Frontal cortex (tissue), 4 donors: ENCODE measurements at places on chromosomes 6 and 20. TPM values are rescaled to one million over a fixed set of nuclear protein-coding genes. Genes with fewer than 3 reads are reported as not detected.

- DNase-seq = peak; percentile 28
These were observed 37.4 kb upstream of the SLC9A8 start for GRCh38 chr20:49775229-49775693.

DNA sequence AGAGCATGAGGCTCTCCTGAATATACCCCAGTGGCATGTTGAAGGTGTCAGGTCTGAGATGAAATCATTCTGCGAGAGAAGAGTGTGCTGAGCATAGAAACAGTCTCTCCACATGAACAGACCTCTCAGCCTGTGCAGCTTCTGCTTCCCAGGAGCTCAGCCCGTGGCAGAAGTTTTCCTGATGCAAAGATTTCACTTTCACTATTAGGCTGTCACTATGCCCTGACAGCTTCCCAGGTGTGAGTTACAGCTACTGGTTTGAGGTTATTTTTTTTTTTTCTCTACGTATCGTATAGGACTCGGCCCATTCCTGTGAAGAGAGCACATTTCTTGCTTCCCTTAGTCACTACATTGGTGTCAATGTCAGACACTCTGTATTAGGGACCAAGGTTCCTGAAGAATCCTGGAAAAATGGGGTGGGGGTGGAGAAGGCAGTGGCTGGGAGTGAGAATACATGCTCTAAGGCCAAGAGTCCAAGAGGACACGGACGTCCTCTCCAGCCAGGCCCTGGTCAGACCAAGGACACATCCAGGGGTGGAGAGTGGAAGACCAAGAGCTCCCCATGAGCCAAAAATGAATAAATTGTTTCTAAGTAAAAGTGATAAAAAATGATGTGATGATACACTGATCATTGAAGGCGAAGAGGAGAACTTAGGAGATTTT is 121.2 kb upstream of the AKAP12 start:
- no peak for DNase-seq

DNA sequence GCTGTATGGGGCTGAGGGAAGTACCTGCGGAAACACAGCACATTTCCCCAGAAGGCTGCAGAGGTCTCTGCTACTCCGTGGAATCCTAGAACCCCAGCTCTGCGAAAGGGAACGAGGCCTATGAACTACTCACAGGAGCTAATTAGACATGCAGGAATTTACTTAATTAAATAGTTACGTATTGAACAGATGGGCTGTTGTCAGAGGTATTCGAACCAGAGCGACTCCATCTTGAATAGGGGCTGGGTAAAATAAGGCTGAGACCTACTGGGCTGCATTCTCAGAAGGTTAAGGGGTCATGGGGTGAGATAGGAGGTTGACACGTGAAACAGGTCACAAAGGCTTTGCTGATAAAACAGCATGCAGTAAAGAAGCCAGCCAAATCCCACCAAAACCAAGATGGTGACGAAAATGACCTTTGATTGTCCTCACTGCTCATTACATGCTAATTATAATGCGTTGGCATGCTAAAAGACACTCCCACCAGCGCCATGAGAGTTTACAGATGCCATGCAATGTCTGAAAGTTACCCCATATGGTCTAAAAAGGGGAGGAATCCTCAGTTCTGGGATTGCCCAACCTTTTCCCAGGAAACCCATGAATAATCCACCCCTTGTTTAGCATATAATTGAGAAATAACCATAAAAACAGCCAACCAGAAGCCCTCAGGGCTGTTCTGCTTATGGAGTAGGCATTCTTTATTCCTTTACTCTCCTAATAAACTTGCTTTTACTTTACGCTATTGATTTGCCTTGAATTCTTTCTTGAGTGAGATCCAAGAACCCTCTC is 14.7 kb upstream of the SSTR4 start:
- DNase-seq = no peak

- no peak for DNase-seq
These were observed 221.3 kb upstream of the SUPT3H start for GRCh38 chr6:45599053-45599452.

DNA sequence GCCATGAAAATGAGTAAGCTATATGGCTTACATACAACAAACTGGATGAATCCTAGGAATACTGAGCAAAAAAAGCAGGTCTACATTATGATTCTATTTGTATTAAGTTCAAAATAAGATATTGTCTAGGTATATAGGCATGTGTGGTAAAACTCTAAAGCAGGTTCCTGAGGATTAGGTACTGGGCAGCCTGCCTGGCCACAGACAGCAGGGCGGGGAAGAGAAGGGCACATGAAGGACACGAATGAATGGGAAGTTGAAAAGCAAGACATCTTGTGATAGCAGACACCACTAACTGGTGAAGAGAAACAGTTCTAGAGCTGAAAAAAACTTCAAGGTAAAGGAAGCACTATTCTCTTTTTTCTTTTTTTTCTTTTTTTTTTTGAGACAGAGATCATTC is 72.6 kb upstream of the SLC4A11 start:
- no peak for DNase-seq

GRCh38 chr6:17656092-17656491 is 50.6 kb downstream of the NUP153 start:
- DNase-seq = no peak

GRCh38 chr6:158285656-158286021 is 26.6 kb upstream of the TULP4 start:
- no peak for DNase-seq

GRCh38 chr6:5167501-5167900 is 82.4 kb downstream of the PPP1R3G start:
- DNase-seq = no peak

- no peak for DNase-seq
These were observed 573.3 kb upstream of the MAN1A1 start for GRCh38 chr6:119922814-119923213.

DNA sequence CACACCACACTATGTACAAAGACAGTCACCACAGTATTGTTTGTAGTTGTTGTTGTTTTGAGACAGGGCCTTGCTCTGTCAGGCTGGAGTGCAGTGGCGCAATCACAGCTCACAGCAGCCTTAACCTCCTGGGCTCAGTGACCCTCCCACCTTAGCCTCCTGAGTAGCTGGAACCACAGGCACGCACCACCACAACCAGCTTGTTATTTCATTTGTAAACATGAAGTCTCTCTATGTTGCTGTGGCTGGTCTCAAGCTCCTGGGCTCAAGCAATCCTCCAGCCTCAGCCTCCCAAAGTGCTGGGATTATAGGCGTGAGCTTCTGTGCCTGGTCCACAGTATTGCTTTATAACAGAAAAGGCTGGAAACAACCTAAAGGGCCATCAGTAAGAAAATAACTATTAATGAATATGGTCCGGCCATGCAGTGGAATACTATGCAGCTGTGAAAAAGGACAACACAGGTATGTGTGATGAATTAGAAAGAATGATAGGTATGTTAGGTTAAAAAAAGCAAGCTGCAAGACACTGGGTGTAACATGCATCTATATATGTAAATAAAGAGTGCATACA is 30.0 kb upstream of the PTGIS start:
- no peak for DNase-seq

DNA sequence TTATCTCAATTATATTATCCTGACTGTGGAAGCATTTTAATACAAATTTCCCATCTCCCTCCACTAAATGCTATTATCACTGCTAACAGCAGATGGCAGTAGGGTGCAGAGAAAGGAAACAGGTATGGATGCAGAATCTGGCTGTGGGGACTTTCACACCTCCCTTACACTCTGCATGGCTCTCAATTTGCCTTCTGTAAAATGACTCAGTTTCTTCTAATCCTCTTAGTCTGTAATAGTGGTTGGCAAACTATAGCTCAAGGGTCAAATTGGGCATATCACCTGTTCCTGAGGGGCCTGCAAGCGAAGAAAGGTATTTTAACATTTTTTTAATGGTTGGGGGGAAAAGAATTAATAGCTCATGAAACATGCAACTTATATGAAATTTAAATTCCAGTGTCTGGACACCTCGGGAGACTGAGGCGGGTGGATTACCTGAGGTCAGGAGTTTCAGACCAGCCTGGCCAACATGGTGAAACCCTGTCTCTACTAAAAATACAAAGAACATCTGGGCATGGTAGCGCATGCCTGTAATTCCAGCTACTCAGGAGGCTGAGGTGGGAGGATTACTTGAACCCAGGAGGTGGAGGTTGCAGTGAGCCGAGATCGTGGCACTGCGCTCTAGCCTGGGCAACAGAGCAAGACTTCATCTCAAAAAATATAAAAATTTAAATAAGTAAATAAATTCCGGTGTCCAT is 83.5 kb downstream of the ZMYND8 start:
- peak; percentile 46 for DNase-seq

- DNase-seq = no peak
These were observed 131.3 kb downstream of the GJA10 start for GRCh38 chr6:90025523-90026061.

DNA sequence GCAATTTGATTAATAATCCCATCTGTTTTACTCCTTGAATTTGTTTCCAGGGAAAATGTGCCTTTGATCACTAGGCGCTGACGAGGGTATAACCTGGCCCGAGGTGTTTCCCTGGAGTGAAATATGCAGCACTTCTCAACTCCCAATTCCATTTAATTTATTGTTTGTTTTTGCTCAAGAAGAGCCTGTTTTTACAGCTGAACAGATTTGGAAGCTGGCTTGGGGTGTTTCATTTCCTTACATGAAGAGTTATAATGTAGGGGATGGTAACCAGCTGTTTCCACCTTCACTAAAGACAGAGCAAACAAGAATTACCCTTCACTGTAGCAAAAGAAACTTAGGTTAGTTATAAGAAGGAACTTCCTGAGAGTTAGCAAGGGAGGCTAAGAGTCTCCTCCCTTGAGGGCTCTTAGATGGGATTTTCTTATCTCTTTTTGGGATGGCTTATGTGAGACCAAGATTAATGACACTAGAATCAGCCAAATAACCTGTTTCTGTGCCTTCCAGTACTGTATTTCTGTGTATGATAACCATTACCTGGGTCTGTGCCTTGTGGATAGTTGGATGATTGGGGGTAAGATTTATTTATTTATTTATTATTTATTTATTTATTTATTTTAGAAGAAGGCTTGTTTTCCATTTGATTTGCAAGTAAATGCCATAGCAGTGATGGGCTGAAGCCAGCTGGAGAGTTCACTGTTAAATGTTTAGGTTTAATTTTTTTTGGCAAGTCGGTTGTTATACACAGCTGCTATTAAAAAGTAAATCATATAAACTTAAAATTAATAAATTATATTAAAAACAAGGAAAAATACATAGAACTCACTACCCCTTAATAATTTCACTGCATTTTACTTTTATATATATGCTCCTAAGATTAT is 162.2 kb upstream of the BMP2 start:
- DNase-seq = no peak

GRCh38 chr6:30071081-30071818 is 4.3 kb downstream of the PPP1R11 start:
- peak; percentile 36 for DNase-seq

DNA sequence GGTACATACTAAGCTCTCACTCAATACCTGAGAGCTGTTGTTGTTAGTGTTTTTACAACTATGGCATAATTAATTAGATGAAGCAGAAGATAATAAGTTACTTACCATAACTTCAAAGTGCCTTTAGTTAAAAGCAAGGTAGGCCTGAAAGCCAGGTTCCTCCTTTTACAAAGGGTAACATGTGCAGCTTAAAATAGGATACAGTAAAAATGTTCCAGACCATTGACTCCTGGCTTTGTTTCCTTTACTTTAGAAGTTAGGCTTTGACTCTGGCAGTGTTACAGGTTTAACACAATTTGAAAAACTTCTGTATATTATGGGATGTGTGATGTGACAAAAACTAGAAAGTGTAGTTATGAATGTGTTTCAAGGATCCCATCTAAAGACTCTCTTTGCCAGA is 522.5 kb downstream of the EPM2A start:
- no peak for DNase-seq

DNA sequence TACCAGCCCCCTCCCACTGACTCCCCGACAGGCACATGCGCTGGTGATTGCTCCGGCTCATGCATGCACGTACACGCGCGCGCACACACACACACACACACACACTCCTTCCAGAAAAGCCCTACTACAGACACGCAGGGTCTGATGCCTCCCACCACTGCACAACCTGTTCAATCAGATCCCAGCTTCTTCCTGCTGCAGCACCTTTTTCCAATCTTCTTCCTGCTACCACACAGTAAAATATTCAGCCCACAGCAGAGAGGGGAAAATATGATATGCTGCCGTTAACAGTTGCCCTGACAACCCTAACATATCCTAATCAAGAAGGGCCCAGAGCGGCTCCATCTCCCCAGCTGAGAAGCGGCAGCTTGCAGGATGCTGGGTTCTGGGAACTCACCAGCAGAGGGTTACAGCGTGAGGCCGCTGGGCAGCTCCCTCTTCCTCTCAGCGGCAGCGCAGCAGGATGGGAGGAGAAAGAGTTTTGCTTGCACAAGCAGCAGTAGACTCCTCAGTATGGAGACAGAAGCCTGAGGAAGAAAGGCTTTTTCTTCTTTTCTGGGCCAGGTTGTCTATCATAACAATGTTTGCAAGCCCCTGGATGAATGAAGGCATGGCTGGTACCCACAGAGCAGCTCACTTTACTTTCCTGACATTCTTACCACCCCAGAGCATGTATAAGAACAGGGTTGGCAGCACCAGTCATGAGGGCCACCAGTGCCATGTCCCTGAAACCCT is 23.9 kb downstream of the MAP7 start:
- DNase-seq = peak; percentile 33

DNA sequence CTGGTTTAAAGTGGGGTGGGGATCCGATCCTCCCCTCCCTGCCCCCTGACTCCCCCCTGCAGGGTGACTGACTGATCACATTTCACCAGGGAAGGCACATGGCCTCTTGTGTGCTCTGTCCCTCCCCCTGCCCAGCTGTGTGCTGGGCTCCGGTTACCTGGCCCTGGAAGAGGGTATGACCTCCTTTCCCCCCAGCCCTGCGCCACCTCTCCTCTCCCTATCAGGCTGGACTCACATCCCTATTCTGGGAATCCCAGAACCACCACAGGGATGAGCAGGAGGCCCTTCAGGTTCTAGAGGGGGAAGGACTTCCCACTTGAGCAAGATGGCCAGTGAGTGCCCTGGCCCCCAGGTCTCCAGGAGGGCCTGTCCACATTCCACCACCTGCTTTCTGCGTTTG is 2.1 kb upstream of the IP6K3 start:
- DNase-seq = no peak

DNA sequence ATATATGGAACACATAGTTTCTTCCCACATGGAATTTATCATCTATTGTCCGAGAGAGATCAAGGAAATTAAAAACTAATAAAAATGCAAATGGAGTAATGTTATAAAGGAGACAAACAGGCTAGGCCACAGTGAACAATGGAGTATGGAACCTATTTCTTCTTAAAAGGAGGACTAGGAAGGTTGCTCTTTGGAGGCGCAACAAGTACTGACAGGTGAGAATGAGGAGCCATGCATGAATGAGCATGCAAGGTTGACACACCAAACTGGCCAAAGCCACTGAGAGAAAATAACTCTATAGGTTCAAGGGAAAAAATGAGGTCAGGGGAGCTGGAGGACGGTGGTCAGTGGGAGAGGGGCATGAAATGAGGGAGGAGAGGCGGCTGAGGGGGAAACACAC is 40.9 kb downstream of the PSMB1 start:
- DNase-seq = no peak

GRCh38 chr6:90294989-90295853 is 1.4 kb downstream of the BACH2 start:
- DNase-seq = peak; percentile 55

- DNase-seq = no peak
These were observed 73.9 kb downstream of the PLG start for GRCh38 chr6:160775792-160776580.

GRCh38 chr6:7172649-7173048 is 64.9 kb downstream of the RREB1 start:
- no peak for DNase-seq

Gene IPCEF1
- 10.6 TPM for total RNA-seq

Gene CST11
- total RNA-seq = not detected

Gene RNASET2
- 16.7 TPM for total RNA-seq

Gene FAM209B
- total RNA-seq = not detected

Gene EYS
- total RNA-seq = 2.0 TPM

Gene SDCBP2
- 3.3 TPM for total RNA-seq

Gene SIRPA
- 6.1 TPM for total RNA-seq

Gene PRDM13
- not detected for total RNA-seq
